ENCODE measurements at places on chromosomes 7 and 10. TPM values are rescaled to one million over a fixed set of nuclear protein-coding genes. Genes with fewer than 3 reads are reported as not detected.

GRCh38 chr7:50307368-50308032 is 3.0 kb downstream of the IKZF1 start:
- DNase-seq = no peak

ANKRD1 gene
- total RNA-seq = 6.0 TPM

DNA sequence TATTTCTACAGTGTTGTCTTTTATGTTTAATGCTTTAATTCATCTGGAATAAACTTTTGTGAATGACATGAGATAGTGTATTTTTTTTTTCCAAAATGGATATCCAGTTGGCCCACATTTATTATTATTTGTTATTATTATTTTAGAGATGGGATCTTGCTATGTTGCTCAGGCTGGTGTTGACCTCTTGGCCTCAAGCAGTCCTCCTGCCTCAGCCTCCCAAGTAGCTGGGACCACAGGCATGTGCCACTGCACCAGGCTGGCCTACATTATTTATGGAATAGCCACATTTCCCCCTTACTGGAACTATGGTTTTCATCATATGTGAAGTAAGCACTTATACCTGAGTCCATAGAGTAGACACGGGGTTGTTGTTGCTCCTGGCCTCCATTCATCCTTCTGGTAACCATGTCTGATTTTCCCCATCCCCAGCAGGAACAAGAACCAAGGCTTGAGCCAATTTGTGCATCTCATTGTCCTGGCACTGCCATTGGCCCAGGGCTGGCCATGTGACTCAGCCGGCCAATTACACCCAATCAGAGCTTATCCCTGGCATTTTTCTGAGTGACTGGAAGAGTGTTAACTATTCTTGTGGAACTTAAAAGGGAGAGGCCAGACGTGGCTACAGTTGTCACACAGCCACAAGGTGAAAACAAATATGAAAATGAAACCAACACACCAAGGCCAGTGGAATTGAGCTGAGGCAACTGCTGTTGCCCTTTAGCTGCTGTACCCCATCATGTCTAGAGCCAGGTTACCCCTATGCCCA is 23.1 kb downstream of the PRF1 start:
- DNase-seq = peak; percentile 26

DNA sequence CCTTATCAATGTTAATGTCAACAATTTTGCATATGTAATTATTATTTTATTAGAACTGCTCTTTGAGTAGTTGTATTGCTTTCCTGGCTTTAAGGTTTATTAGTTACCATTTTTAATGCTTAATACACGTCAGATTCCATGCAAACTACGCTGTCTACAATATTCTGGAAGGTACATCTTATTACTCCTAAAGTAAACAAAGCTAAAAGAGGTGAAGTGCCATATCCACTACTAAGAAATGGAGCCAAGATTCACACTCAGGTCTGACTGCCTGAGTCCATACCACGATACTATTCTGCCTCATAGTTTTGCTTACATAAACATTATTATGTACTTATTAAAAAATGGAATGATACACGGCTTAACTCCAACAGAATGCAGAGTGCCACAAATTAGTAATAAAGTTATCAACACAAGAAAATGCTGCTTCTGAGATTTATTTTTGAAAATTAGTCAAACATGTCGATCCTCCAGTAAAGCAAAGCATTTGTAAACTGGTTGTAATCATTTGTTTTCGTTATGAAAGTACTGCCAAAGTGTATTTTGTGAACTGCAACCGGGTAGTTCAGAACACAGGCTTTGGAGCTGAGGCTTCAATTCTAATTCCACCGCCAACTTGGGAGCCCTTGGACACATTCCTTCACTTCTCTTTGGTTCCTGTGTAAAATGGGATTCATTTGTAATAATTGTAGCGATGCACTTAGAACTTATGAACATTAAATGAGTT is 1.1 kb upstream of the DMTF1 start:
- no peak for DNase-seq

DNA sequence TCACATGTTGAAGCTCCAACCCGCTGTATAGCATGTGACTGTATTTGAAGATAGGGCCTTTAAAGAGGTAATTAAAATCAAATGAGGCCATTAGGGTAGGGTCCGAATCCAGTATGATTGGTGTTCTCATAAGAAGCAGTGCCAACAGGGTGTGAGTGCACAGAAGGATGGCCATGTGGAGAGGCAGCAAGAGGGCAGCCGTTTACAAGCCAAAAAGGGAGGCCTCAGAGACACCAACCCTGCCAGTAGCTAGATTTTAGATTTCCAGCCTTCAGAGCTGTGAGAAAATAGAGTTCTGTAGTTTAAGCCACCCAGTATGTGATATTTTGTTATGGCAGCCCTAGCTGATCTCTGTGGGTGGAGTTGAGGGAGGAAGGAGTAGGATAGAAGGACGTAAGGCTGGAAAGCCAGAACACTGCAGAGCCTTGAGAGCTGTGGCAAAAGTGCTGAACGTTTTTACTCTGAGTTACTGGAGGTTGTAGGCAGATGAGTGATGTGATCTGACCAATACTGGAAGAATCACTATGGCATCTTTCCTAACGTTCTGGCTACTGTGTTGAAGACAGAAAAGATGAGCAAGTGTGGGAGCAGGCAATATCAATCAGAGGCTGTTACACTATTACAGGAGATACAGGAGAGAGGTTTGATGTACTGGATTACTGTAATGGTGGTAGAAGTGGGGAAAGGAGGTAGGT is 334.9 kb downstream of the ELMO1 start:
- DNase-seq = no peak

GRCh38 chr10:37269554-37270256 is 144.3 kb downstream of the ANKRD30A start:
- DNase-seq = no peak

DNA sequence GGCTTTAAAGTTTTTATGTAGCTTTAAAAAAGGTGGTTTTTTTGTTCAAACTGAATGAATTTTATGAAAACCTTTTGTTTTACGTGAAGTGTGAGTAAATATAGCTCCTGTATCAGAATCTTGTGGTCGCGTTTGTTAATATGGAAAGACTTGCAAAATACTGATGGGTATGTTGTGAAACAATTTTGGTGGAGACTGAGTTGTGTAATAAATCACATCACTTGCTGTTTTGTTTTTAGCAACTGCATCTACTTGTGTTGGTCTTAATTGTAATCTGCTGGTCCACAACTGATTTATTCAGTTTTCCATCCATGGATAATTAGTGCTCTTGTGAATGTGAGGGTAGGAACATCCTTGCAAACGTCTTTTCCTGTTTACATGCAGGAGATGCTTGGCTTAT is 10.5 kb downstream of the PLXDC2 start:
- no peak for DNase-seq

- no peak for DNase-seq
These were observed 45.5 kb downstream of the TNPO3 start for GRCh38 chr7:129009437-129009836.

GRCh38 chr7:22647451-22648257 is 79.3 kb upstream of the IL6 start:
- peak; percentile 56 for DNase-seq

- DNase-seq = no peak
These were observed 162.4 kb downstream of the NRF1 start for GRCh38 chr7:129773871-129774270.

GRCh38 chr7:116806046-116806944 is 56.1 kb upstream of the CAPZA2 start:
- no peak for DNase-seq

DNA sequence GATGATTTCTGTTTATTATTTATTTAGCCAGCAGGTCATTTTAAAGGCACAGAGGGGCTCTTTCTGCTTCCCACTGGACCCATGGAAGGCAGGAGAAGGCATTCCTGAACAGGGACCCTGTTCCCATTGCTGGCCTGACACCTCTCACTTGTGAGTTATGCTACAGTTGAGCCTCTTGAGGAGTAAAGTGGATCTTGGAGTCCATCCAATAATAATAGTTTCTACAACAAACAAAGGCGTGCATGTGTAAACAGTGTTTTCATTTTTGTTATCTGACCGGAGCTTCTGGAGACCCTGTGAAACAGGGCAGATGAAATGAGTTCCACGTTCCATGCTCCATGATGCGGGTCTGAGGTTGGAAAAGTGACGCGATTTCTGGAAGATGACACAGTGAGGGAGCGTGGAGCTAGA is 127.3 kb upstream of the HABP2 start:
- peak; percentile 6 for DNase-seq

DNA sequence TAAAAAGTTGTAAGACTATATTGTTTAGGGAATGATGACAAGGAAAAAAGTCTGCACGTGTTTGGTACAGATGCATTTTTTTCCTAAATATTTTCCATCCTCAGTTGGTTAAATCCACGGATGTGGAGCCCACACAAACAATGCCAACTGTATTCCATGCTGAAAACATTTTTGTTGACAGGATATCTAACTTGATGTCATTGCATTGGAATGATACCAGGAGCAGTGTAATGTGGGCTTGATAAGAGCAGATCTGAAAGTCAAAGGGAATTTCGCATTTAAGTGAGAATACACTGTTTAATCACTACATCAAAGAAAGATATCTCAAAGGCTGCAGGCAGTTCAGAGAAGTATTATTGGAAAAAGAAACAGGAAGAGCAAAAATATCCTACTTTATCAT is 49.5 kb upstream of the TMEM140 start:
- DNase-seq = no peak

PRSS2 gene
- total RNA-seq = not detected

DNA sequence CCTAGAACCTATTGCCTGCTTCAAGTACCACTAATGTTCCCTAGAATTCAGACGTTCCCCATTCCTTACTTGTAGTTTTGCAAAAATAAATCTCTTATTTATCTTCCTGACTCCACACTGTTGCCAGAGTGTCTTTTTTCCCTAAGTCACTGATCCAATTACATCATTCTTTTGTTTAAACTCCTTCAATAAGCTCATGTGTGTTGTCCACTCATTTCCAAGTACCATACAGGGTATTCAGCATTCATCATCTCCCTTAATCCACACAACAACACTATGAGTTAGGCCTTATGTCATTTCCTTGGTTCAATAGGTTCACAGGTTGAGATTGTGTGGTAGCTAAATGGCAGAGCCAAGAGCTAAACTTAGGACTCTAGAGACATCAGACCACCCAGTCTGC is 119.9 kb upstream of the RHOBTB1 start:
- DNase-seq = peak; percentile 8

ZNF467 gene
- 1.1 TPM for total RNA-seq

- DNase-seq = no peak
These were observed 661.7 kb upstream of the AUTS2 start for GRCh38 chr7:68936471-68937035.

GRCh38 chr10:101644002-101644401 is 51.0 kb downstream of the FBXW4 start:
- no peak for DNase-seq

DNA sequence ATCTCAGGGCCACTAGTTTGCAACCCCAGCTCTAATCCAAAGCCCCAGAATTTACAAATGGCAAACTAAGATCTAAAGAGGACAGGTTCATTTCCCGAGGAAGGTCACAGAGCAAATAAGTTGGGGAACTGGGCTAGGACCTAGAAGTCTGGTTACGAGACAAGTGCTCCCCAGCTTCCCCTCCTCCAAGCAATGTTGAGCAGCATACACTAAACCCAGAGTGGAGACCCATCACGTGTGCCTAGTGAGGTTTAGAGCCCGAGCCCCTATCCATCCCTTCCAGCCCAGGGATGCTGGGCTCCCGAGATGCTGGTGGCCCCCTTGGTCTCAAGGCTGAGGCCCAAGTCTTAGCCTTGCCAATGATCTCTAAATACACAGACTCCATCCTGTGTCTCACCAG is 209.5 kb upstream of the ZMIZ1 start:
- no peak for DNase-seq

- no peak for DNase-seq
These were observed 4.3 kb upstream of the ELFN1 start for GRCh38 chr7:1665549-1666316.
